ENCODE measurements at places on chromosomes 7 and 10. TPM values are rescaled to one million over a fixed set of nuclear protein-coding genes. Genes with fewer than 3 reads are reported as not detected.

Gene FAM241B
- total RNA-seq: 20.1 TPM

Gene PGAM2
- total RNA-seq: not detected

Gene CD36
- total RNA-seq: not detected

Gene AGR3
- not detected for total RNA-seq

Gene CLCN1
- not detected for total RNA-seq

Gene KEL
- total RNA-seq: not detected

Gene SPDYE9
- total RNA-seq: not detected

Gene TOMM7
- 429 TPM for total RNA-seq

Gene HTR7
- 0.10 TPM for total RNA-seq

Gene CYP51A1
- total RNA-seq: 44.9 TPM

Gene FAM25G
- not detected for total RNA-seq

Gene PNLIP
- total RNA-seq: not detected

Gene CPVL
- 0.20 TPM for total RNA-seq

Gene ZKSCAN1
- total RNA-seq: 9.3 TPM

Gene ADCY1
- 2.2 TPM for total RNA-seq

Gene SFRP4
- total RNA-seq: 4.2 TPM

Gene LAMB4
- 0.18 TPM for total RNA-seq

Gene SPDYE2
- not detected for total RNA-seq

Gene TBXAS1
- 11.0 TPM for total RNA-seq

Gene METTL27
- 10.7 TPM for total RNA-seq

Gene ANKRD7
- not detected for total RNA-seq

Gene WDR86
- total RNA-seq: 0.17 TPM

All from A549 treated with CpdA at 1 μM for 4 hours (cell line).